ENCODE measurements at places on chromosomes 7 and 10. TPM values are rescaled to one million over a fixed set of nuclear protein-coding genes. Genes with fewer than 3 reads are reported as not detected.

Gene TMEM213
- not detected for total RNA-seq

Gene FBXW4
- 37.7 TPM for total RNA-seq

Gene IDE
- total RNA-seq = 45.3 TPM

Gene CLRN3
- not detected for total RNA-seq

Gene OIT3
- total RNA-seq = not detected

Gene TRIM50
- not detected for total RNA-seq

Gene UTF1
- 0.28 TPM for total RNA-seq

Gene CLCN1
- total RNA-seq = not detected

Gene VSIR
- total RNA-seq = 61.9 TPM

Gene GJD4
- total RNA-seq = not detected

Gene SPACDR
- 4.5 TPM for total RNA-seq

Gene PNLIPRP2
- total RNA-seq = not detected

Gene ITGB8
- total RNA-seq = 0.05 TPM

Gene CAV2
- total RNA-seq = not detected

Gene AGR2
- total RNA-seq = not detected

Gene MUC3A
- 0.11 TPM for total RNA-seq

Gene PRSS2
- total RNA-seq = not detected

Gene NKX1-2
- total RNA-seq = not detected

Gene C7orf33
- total RNA-seq = not detected

Gene ANXA8L1
- total RNA-seq = not detected

Gene KIF11
- 41.4 TPM for total RNA-seq

Gene MEOX2
- not detected for total RNA-seq

Gene C10orf143
- total RNA-seq = 3.1 TPM

Gene HOXA6
- total RNA-seq = not detected

Gene ASAH2
- total RNA-seq = 1.7 TPM

Gene TAS2R5
- 0.62 TPM for total RNA-seq

Gene AKR1C1
- total RNA-seq = 0.97 TPM

Gene VDAC2
- 219 TPM for total RNA-seq

Gene CCDC172
- not detected for total RNA-seq

Gene OPALIN
- total RNA-seq = not detected

Gene GBX1
- not detected for total RNA-seq

Measured in activated T-helper 2 cell treated with anti-CD3 and anti-CD28 coated beads, Interferon-gamma antibody, Interleukin-2, Interleukin-4, amounts not matched to agents 10 μg/mL and 5 μg/mL and 100 μg/mL, durations not matched to agents 14 hours and 24 hours and 36 hours (primary cell).